ENCODE measurements at places on chromosomes 13 and 19.
A peak's percentile ranks its signal among the peaks of the same experiment; 100 is the strongest.

DNA sequence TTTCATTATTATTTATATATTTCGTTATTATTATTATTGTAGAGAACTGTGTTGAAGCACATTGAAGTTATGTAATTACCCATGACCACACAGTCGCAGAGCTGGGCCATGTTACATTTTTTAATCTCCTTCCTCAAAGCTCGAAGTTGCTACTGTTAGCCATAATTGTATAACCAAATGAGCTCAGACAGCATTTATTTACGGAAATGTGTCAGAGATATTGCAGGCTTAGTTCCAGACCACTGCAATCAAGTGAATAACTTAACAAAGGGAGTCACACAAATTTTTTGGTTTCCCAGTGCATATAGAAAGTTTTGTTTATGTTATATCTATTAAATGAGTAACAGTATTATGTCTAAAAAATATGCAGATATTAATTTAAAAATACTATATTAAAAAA is 147.1 kb upstream of the SLITRK1 start:
- DNase-seq: no peak

DNA sequence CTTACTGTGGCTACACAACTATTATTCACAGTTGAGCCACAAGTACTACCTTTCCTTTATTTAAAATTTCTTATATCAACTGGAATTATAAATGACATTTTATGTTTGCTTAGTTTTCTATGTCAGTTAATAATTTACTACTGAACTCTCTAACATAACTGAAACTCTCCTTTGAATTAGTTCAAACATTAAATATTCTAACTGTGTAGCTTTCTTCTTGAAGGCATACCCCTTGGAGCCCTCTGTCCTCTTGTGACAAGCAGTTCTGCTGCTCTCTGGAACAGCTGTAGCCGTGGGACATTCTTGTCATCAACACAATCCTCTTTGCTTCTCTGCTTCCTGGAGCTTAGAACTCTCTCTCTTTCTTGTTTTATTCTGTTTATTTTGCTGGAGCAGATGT is 244.8 kb downstream of the NHLRC3 start:
- DNase-seq: no peak

DNA sequence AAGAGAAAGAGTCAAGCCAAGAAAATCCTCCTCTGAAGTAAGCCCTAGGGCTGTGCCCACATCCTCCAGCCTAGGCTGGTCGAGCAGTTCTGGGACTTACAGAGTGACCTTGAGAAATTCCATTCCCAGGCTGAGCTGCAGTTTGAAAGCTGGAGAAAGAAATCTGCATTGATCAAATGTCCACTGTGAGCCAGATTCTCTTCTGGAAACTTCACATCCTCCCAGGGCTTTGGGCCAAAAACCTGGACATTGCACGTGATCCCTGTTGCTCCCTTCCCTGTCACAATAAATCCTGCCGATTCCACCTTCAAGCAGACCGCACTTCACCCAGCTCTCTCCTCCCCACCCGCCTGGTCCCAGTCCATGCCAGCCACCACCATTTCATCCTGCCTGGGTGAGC is 15.7 kb downstream of the TMEM143 start:
- no peak for DNase-seq

DNA sequence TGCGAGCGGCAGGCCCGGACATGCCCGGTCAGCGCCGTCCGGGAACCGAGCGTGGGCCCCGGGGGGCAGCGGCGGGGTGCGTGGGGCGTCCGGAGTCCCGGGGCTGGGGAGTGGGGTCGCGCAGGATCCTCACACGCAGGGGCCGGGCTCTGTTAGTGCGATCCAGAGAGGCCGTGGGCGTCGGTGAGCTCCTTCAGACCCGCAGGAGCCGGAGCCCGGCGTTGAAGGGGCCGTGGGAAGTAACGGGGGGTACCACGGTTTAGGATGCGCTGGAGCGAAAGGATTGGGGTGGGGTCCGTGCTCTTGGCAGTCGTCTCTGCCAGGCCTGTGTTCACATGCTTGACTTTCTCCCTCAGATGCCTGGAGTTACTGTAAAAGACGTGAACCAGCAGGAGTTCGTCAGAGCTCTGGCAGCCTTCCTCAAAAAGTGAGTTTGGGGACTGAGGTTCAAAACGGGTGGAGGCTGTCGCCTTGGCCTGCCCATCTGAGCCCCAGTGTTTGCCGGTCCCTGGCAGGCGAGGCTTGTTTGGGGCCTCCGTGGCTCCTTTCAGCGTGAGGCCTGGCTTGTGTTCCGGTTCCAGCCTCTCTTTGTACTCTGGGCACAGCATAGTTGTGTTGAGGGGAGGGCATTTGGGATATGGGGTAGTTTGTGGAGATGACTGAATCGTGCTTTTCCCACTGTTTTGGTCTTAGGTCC is 512 bp downstream of the RPS19 start:
- no peak for DNase-seq

DNA sequence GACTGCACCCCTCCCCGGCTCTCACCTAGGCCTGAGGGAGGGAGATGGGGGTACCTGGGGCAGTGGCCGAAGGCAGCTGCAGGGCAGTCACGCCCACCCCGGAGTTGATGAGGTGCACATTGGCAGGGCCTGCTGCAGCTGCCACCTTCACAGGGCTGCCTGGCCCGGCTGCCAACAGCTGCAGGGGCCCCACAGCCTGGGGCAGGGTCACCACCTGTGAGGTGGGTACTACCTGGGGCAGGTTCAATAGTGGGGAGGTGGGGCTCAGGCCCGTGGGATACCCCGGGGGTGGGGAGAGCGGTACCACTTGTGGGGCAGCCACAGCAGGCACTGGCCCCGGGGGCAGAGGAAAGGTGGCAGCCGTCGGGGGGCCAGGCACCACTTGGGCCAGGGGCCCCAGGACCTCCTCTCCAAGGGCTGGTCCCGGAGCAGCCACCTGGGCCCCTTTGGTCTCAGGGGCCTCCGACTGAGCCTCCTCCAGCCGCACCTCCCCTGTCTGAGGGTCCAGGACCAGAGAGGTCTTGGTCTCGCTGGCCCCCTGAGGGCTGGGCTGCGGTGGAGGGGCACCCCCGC is 2.7 kb downstream of the SIX5 start:
- no peak for DNase-seq

- DNase-seq: peak; percentile 85
Observed at GRCh38 chr19:37691881-37692504, 27.6 kb downstream of the ZNF607 start.

DNA sequence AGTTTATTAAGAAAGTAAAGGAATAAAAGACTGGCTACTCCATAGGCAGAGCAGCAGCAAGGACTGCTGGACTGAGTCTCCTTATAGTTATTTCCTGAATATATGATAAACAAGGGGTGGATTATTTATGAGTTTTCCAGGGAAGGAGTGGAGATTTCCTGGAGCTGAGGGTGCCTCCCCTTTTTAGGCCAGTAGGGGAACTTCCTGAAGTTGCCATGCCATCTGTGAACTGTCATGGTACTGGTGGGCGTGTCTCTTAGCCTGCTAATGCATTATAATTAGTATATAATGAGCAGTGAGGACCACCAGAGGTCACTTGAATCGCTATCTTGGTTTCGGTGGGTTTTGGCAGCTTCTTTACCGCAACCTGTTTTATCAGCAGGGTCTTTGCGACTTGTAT is 13.5 kb downstream of the ZSCAN5A start:
- no peak for DNase-seq

GRCh38 chr19:45321848-45322247 is 827 bp downstream of the CKM start:
- no peak for DNase-seq

- DNase-seq: no peak
Observed at GRCh38 chr13:80251403-80251802, 89.5 kb downstream of the SPRY2 start.

GRCh38 chr13:76016799-76017400 is 380.8 kb downstream of the LMO7 start:
- no peak for DNase-seq

DNA sequence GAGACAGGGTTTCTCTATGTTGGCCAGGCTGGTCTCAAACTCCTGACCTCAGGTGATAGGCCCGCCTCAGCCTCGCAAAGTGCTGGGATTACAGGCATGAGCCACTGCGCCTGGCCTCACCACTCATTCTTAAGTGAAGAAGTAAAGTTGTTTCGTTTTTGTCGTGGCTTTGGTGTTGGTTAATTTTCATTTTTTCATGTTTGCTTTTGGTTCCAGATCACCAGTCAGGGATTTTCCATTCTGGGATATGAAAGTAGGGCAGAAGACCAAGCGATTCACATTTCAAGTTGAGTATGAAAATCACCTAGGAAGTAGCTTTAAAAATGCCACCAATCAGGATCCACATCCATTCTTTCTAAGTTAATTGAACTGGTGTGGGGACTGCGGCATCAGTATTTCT is 289.9 kb downstream of the DIAPH3 start:
- DNase-seq: no peak

DNA sequence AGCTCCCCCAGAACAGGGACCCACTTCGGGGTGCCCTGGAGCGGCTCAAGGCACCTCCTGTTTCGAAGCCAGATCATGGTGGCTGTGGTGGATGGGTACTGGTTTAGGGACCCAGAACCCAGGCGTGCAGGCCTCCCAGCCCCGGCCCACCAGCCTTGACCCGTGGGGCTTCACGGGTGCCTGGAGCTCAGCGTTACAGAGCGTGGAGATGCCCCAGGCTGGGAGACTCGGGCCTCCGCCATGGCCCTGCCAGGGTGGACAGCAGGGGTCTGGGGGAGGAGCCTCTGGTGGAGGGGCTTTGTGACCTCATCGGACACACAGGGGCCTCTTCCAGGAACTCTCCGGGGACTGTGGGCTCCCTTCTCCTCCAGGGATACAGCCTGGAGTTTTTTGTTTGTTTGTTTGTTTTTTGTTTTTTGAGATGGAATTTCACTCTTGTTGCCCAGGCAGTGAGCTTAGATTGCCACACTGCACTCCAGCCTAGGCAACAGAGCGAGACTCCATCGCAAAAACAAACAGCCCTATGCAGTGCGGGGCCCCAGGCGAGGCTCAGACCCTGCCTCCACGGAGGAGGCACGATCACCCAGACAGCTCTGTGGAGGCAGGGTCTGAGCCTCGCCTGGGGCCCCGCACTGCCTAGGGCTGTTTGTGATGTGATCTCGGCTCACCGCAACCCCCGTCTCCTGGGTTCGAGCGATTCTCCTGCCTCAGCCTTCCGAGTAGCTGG is at the start of gene GARIN5B:
Gene GARIN5B, minus strand, starts transcription at position 271 of the 727 bp plus-strand sequence. Its CDS starts 194 bp downstream, at position 77.
- DNase-seq: no peak

GRCh38 chr19:7337380-7338194 is 11.2 kb upstream of the ARHGEF18 start:
- peak; percentile 90 for DNase-seq

- DNase-seq: no peak
Observed at GRCh38 chr13:77511552-77511951, 24.0 kb upstream of the SCEL start.

DNA sequence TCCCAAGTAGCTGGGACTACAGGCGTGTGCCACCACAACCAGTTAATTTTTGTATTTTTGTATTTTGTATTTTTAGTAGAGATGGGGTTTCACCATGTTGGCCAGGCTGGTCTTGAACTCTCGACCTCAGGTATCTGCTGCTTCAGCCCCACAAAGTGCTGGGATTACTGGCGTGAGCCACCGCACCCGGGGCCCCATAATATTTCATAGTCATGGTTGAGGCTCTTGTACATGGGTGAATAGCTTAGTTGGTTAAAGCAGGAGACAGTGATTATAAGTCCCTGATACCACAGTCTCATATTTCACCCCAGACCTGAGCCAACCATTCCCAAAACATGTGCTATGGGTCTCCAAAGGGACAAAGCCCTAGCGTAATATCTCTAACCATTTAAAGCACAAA is 26.1 kb downstream of the MBNL2 start:
- DNase-seq: no peak
